Fibroblast of skin of right biceps (primary cell): ENCODE measurements at places on chromosomes 1 and 21.

GRCh38 chr1:64025051-64025450, 178.4 kb upstream of the UBE2U start:
- no peak for DNase-seq

DNA sequence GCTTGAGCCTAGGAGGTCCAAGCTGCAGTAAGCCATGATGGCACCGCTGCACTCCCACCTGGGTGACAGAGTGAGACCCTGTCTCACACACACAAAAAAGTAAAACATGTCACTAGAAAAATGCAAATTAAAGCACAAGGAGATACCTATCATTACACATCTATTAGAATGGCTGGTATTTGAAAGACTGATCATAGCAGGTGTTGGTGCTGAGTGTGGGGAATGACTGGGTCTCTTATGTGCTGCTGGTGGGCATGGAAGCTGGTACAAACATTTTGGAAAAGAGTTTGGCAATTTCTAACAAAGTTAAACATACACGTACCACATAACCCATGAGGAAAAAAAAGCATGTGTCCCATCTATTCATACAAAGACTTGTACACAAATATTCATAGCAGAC, 142.1 kb upstream of the ZBTB40 start:
- DNase-seq = no peak

DNA sequence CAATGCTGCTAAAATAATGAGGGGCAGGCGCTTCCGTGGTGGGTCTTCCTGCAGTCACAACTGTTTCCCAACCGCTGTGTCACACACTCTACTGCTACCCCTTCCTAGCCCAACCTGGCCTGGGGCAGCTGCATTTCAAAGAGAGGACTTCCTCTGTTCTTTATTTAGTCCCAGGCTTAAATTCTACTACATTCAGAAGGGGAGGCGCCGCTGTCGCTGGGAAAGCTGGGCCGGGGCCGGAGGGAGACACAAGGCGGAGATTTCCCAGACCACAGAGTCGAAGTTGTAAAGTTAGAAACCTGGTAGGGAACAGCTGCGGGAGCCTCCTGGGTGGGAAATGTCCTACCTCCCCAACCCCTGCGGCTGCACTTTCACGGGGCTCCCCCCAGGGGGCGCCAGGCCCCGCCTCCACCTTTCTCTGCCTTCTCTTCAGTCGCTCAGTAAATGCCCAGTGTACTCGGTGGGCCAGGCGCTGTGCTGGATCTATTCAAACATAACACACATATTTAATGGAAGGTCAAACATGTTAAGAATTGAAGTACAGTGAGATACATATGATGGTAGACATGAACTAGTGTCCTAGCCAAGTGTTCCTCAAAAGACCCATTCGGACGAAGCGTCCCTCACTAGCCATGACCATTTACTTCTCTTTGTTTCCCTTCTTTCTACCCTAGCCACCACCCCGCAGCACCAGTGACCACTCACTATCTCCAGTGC, 23.1 kb downstream of the DYRK3 start:
- DNase-seq = peak; percentile 22

DNA sequence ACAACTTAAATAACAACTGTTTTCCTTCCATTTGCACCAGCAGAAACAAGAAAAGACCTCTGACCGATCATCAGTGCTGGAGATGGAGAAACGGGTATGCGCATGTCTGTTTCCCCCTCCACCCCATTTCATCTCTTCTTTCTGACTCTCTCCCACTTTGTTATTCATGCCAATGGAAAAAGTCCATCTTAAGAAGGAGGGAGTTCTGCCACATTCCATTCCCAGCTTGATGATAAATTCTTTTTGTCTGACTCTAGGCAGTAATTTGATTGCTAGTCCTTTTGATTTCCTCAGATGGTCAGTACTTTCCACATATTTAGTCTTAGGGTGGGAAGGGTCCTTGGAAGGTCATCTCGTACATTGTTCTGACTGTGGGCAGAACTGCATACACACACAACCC, 142.5 kb downstream of the SYT2 start:
- DNase-seq = peak; percentile 75

GRCh38 chr1:154324669-154325582, at the start of gene ATP8B2:
ATP8B2 (plus strand) TSS chr1:154325525; CDS start chr1:154328142, 2,617 bp downstream.
- DNase-seq = peak; percentile 82

GRCh38 chr1:65846866-65847265, 54.2 kb downstream of the PDE4B start:
- DNase-seq = no peak

- DNase-seq = no peak
Observed at GRCh38 chr1:222953585-222953984, 138.7 kb downstream of the DISP1 start.

GRCh38 chr1:115210302-115210711, 121.0 kb upstream of the TSPAN2 start:
- peak; percentile 85 for DNase-seq

GRCh38 chr21:26534517-26534916, 38.6 kb downstream of the CYYR1 start:
- no peak for DNase-seq

GRCh38 chr1:109167001-109167506, 46.7 kb upstream of the SARS1 start:
- peak; percentile 66 for DNase-seq
